ENCODE measurements at places on chromosomes 7 and 10.
A peak's percentile ranks its signal among the peaks of the same experiment; 100 is the strongest.

DNA sequence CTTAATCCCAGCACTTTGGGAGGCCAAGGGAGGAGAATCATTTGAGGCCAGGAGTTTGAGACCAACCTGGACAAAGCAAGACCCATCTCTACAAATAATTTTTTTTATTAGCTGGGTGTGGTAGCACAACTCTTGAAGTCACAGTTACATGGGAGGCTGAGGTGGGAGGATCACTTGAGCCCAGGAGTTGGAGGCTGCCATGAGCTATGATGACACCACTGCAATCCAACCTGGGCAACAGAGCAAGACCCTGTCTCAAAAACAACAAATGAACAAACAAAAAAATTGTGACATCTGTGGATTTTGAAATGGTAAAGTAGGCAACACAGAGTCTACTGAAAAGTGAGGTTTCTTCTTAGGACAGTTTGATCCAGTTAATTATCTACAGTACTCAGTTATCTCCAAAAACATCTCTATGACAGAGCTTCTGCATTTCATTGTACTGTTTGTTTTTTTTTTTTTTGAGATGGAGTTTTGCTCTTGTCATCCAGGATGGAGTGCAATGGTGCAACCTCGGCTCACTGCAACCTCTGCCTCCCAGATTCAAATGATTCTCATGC lies 3.3 kb upstream of the ANKRD61 start:
- no peak for DNase-seq

DNA sequence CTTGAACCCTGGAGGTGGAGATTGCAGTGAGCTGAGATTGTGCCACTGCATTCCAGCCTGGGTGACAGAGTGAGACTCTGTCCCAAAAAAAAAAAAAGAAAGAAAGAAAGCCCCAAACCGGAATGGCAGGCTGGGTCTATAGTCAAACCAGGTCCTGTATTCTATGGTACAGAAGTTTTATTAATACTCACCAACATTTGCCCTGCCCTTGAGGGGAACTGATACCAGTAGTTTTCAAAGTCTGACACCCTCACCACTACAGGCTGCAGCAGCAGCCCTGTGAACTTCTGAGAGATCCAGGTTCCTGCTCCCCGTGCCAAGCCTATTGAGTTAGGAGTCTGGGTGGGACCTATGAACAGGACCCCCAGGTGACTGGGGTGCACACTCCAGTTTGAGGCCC lies 80.6 kb downstream of the RGS10 start:
- no peak for DNase-seq

- peak; percentile 95 for DNase-seq
These were observed at the start of gene BBIP1 for GRCh38 chr10:110918643-110919348. Gene BBIP1 (minus strand): TSS chr10:110919180. CDS start chr10:110918157, 1,023 bp downstream.

DNA sequence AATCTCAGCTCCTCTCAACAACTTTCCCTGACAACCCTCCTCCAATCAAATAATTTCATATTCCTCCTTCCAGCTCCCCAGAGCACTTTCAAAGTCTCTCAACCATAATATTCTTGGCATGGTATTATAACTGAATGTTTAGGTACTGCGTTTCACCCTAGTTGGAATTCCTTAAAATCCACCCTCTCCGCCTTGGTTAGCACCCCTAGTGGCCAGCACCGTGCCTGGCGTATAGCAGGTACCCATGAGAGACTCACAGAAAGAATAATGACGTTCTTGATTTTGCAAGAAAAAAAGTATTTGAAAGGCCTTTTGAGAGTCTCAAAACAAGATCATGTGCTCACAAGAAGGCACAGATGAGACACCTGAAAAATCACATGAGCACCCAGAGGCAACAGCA lies 50.9 kb downstream of the GLI3 start:
- no peak for DNase-seq

DNA sequence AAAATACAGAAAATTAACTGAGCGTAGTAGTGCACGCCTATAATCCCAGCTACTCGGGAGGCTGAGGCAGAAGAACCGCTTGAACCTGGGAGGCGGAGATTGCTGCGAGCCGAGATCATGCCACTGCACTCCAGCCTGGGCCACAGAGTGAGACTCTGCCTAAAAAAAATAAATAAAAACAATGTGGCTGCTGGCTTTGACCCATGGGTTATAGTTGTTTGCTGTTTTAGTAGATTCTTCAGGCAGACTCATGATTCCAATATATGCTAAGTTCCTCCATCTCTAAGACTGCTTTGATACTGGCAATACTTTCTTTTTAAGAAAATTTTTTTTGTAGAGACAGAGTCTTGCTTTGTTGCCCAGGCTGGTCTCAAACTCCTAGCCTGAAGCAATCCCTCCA lies 8.4 kb downstream of the OLAH start:
- DNase-seq, result no peak
